ENCODE measurements at places on chromosomes 5 and 9.
A peak's percentile ranks its signal among the peaks of the same experiment; 100 is the strongest.

DNA sequence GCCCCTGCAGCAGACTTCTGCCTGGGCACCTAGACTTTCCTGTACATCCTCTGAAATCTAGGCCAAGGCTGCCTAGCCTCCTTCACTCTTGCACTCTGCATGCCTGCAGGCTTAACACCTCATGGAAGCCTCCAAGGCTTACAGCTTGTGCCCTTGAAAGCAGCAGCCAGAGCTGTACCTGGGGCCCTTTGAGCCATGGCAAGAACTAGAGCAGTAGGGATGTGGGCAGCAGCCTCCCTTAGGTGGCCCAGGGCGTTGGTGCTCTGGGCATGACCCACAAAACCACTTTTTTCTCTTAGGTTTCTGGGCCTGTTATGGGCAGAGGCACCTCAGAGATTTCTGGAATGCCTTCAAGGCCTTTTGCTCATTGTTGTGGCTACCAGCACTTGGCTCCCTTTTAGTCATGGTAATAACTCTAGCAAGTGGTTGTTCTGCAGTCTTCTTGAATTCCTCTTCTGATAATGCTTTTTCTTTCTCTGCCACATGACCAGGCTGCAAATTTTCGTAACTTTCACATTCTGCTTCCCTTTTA is 606.2 kb downstream of the TLE4 start:
- no peak for DNase-seq

DNA sequence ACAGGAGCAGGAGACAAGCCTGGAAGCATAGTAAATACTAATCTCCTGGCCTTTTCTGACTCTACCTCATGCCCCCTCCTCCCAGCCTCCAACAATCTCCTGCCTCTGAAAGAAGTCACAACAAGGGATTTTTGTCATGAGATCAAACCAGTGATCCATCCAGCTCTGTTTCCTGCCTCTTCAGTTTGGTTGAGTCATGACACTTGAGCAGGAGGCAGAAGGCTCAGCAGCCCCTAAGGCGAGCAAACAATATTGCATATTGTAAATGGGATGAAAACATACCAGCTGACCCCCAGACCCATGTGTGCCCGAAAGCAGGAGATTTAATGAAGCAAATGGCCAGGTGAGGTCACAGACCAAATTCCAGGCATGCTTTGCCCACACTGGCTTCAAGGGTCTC is 272.8 kb downstream of the GAS1 start:
- no peak for DNase-seq

DNA sequence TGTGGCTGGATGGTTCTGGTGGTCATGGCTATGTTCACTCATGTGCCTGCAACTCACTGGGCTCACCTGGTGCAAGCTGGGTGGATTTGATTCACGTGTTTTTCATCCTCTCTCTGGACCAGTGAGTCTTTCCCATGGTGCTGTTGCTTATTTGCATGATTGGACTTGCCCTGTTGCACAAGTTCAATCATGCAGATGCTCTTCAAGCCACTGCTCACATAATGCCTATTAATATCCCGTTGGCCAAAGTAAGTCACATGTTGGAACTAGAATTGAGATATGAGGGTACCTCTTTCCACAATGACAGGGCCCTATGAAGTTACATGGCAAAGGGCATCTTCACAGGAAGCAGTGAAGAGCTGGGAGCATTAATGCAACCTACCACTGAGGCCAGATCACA is 26.5 kb upstream of the MROH2B start:
- no peak for DNase-seq

- no peak for DNase-seq
Observed at GRCh38 chr5:40367255-40367654, 312.5 kb upstream of the PTGER4 start.

DNA sequence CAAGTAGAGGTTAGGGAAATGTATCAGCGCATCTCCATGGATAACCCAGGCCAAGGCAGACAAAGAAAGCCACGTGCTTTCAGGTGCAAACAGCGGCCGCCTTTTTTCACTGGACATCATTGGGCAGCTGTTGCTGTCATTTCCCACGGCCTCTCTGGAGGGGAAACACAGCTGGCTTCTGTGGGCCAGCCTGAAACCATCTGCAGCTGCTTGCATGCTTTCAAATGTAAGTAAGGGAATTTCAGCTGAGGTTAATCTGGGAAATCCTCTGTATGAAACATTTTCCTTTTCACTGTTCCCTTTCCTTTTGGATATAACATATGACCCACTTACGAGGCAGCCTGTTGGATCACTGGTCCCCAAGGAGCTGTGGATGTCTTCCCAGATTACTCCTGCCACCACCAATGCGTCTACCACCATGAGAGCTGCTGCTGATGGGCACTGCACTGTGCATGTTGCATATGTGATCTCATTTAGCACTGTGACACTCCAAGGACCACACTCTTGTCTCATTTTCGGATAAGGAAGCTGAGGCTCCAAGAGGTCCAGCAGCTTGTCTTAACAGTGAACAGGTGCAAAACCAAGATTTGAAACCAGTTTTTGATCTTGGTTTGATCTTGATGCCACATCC is 106.3 kb downstream of the C9orf152 start:
- DNase-seq = no peak

DNA sequence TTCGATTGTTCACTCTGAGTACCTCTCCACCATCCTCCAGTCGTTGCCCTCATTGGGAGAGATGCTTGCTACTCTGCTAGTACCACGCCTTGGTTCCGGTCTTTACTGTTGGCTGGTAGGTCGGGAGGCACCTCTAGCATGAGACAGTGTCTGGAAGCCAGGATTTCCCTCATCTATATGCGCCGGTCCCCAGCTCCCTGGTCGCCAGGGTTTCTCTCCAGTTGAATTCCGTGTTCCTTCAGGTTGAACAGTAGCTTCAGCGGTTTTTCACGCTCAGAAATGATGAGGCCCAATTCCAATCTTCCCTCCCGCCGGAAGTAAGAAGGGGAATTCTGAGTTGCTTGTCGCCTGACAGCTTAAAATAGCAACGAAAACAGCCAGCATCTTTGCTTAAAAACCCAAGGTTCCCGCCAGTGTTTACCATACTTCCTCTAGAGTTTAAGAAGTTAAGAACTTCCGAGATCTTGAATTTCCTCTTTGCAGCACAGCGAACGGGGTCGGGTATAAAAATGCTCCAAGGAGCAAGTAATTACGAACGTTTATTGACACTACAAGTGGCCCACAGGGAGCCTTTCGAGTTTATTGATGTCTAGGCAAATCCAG is 1.3 kb upstream of the ST8SIA4 start:
- DNase-seq = no peak

GRCh38 chr5:55626790-55627189 is 85.3 kb downstream of the SLC38A9 start:
- DNase-seq = no peak

DNA sequence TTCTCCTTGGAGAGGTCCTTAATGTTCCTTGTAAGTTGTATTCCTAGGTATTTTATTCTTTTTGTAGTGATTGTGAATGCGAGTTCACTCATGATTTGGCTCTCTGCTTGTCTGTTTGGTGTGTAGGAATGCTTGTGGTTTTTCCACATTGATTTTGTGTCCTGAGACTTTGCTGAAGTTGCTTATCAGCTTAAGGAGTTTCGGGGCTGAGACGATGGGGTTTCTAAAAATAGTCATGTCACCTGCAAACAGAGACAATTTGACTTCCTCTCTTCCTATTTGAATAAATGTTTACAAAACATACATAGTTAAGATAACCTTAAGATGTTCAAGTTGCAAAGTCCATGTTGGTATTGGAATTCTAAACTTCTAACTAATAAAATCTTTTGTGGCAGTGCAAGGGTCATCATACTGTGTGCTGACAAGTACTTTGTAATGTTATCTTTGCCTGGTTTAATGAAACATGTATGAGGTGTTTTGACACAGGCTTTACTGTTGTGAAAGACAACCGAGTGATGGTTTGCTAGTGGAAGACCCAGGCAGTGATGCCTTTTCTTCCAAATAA is 286.2 kb downstream of the MRPS30 start:
- no peak for DNase-seq

GRCh38 chr5:11037080-11037479 is 276.0 kb upstream of the DAP start:
- DNase-seq = no peak

DNA sequence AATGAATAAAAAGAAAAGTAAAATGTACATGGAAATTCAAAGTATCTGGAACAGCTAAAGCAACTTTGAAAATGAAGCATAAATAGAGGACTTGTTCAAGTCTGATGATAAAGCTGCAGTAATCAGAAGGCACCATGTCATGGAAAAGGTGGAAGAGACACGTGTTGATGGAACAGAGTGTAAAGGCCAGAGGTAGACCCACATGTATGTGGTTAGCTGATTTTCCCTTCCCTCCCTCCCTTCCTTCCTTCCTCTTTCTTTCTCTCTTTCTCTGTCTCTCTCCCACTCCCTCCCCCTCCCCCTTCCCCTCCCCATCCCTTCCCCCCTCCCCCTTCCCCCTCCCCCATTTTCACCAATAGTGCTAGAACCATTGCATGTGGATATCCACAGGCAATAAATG is 58.7 kb upstream of the FCN1 start:
- DNase-seq = no peak

DNA sequence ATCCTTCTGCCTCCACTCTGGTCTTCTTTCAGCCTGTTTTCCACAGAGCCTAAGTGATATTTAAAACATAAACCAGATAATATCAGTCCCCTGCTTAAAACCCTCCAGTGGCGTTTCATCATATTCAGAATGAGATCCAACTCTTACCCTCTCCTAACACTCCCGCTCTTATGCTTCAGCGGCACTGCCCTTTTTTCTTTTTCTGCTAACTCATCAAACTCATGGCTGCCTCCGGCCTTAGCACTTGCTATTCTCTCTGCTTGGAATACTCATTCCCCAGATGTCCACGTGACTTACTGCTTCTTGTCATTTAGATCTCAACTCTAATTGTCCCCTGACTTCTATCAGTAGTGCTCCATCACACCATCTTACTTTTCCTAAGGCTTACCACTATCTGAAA is 73.6 kb downstream of the PIP5K1B start:
- DNase-seq = no peak

DNA sequence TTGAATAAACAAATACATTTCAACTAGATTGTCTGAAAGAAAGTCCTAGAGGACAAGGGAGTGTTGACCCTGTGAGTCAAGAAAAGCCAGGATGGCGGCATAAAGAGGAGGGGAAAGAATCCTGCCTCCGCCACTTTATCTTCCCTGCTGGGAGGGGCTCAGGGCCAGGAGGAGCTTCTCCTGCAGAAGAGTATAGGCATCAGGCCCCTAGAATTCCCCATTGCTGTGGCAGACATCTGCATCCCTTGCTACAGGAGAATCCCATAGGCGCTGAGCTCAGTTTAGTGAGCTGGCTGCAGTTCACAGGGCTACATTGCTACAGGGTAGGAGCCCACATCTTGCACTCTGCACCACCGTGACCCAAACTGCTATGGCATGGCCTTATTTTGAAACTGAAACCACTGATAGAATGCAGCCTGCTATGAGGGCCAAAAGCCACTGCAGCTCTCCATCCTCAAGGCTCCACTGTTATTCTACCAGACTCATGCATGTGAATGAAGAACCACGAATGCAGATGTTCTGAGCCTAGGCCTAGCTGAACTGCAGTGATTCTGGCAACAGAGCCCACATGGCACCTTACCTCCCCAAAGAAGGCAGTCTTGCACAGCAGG is 941.4 kb upstream of the CTNND2 start:
- no peak for DNase-seq

GRCh38 chr5:170491479-170491878 is 12.3 kb upstream of the KCNIP1 start:
- no peak for DNase-seq

- DNase-seq = peak; percentile 29
Observed at GRCh38 chr9:98074115-98074990, 17.8 kb downstream of the NANS start.

- DNase-seq = no peak
Observed at GRCh38 chr9:91740701-91741100, 209.3 kb downstream of the ROR2 start.

GRCh38 chr9:8389531-8389930 is 590.0 kb upstream of the DMAC1 start:
- DNase-seq = no peak

- no peak for DNase-seq
Observed at GRCh38 chr5:127084656-127085055, 11.4 kb upstream of the C5orf63 start.
